ENCODE measurements at places on chromosomes 13 and 19.
A peak's percentile ranks its signal among the peaks of the same experiment; 100 is the strongest.

- no peak for DNase-seq
These were observed 468.9 kb downstream of the KLF12 start for GRCh38 chr13:73665261-73665660.

- no peak for DNase-seq
These were observed 263.6 kb upstream of the GPC6 start for GRCh38 chr13:92963029-92963428.

- DNase-seq, result no peak
These were observed 2.0 kb upstream of the GATAD2A start for GRCh38 chr19:19403373-19403901.

GRCh38 chr13:102145750-102146149 is 256.1 kb downstream of the FGF14 start:
- no peak for DNase-seq

GRCh38 chr13:69720278-69720983 is 387.2 kb upstream of the ATXN8OS start:
- no peak for DNase-seq

DNA sequence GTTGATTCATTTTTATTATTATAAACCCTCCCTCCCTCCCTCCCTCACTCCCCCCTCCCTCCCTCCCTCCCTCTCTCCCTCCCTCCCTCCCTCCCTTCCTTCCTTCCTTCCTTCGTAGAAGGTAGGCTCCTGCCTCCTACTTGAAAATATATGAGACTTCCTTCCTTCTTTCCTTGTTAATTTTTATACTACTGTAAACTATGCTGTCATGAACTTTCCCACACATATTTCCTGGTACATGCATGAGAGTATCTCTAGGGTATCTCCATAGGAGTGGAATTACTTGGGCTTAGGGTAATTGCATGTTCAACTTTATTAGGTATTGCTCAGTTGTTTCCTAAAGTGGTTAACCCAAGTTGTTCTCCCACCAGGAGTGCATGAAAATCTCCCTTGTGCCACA is 330.6 kb downstream of the KCNRG start:
- no peak for DNase-seq

- no peak for DNase-seq
These were observed 8.1 kb downstream of the KRI1 start for GRCh38 chr19:10557603-10558197.

DNA sequence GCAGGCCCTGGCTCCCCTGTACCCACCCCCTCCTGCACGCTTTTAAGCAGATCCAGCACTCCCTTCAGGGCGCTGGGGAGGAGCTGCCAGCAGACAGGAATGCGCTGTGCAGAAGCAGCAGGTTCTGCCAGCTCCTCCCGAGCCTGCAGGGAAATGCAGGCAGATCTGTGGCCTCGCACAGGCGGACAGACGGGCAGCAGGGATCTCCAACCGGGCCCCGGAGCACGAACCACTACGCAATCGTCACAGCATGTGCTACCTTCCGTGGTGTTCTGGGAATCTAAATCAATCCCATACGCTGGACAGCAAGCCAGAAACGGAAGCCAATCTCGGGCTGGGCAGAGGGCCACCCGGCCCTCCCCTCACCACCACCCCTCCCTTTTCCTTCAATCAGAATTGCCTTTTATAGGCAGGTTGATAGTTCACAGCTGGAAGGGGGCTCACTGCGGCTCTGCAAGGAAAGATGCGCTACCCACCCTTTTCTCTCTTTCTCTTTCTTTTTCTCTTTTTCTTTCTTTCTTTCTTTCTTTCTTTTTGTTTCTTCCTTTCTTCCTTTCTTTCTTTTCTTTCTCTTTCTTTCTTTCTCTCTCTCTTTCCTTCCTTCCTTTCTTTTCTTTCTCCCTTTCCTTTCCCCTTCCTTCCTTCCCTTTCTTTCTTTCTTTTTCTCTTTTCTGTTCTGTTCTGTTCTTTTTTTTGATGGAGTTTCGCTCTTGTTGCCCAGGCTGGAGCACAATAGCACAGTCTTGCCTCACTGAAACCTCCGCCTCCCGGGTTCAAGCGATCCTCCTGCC is 99.9 kb downstream of the GNG7 start:
- DNase-seq, result no peak

DNA sequence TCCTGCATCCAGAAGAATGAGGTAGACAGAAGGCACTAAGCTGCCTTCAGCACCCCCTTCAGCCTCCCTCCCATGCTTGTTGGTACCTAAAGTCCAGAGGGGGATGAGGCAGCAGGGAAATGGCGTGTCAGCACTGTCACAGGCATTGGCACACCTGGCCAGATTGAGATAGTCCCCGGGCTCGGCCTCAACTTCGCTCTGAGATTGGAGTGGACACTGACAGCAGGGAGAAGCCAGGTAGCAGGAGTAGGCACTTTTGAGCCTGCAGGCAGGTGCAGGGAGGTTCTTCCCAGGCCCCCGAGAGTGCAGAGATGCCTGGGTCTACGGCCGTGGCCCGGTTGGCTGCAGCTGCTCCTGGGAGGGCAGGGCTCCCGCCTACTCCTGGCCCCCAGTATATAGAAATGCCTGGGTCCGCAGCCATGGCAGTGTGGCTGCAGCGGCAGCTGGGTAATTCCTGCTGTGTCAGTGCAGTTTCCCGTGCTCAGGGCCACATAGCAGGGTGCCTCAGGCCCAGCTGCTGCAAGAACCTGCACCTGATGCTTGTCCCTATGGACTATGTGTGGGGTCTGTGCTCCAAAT is 160.3 kb downstream of the SLITRK6 start:
- DNase-seq, result no peak

GRCh38 chr13:81021284-81021840 is 680.4 kb upstream of the SPRY2 start:
- no peak for DNase-seq

- DNase-seq, result peak; percentile 79
These were observed at the start of gene ZNF285 for GRCh38 chr19:44401139-44402115. Gene ZNF285, minus strand, starts transcription at chr19:44401608. Its CDS starts 4,395 bp downstream, at chr19:44397213.

Measured in stimulated activated CD4-positive, alpha-beta T cell treated with anti-CD3 and anti-CD28 coated beads, TNF-alpha, amount 100 ng/mL, for 24 hours (primary cell).